Choroid plexus epithelial cell (primary cell): ENCODE measurements at places on chromosomes 11 and 22.

- DNase-seq = no peak
These were observed 4.6 kb downstream of the TMPRSS5 start for GRCh38 chr11:113701491-113701890.

DNA sequence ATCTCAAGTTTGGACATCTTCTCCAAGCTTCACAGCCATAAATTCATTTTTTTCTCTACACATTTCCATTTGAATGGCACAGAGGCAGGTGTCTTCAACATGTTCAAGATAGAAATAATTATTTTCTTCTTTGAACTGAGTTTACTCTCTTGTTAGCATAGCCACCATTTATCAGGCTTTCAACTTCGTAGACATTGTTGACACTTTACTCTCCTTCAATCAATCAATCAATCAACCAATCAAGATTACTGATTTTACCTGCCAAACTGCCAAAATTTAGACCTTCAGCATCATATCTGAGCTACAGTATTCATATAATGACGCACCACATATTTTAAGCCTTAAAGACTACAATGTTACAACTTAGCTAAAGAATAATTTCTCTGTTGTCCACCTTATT is 300.1 kb upstream of the LUZP2 start:
- no peak for DNase-seq

GRCh38 chr11:99268886-99269285 is 248.1 kb downstream of the CNTN5 start:
- no peak for DNase-seq

DNA sequence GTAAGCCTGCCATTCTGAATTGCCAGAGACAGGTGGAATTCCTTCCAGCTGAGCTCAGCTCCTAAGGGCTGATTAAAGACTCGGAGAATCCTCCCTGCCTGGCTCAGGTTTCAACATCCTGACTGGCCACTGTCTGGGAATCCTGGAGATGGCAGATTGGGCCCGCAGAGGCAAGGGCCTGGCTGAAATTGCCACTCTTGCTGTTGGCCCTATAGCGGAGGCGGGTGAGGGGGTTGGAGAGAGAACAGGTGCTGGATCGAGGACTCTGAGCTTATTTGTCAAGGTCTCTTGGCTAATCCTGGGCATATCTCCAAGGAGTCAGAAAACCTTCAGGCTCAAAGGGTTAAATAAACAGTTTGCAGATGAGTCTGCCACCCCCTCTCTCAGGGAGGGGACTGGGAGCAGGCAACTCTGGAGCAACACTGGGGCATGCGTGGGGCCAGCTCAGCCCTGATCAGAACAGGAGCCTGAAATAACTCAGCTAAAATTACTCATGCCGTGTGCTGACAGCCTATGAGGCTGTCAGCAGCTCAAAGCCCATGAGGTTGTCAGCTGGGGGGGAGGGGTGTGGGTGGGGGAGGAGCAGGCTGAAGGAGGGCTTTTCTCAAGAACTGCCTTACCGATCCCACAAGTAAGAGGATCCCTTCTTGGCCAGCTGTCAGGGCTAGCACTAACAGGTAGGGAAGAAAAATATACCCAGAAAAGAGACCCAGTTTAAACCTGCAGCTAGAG is 14.7 kb upstream of the MFRP start:
- DNase-seq = peak; percentile 74
